ENCODE measurements at places on chromosomes 1 and 21.

DNA sequence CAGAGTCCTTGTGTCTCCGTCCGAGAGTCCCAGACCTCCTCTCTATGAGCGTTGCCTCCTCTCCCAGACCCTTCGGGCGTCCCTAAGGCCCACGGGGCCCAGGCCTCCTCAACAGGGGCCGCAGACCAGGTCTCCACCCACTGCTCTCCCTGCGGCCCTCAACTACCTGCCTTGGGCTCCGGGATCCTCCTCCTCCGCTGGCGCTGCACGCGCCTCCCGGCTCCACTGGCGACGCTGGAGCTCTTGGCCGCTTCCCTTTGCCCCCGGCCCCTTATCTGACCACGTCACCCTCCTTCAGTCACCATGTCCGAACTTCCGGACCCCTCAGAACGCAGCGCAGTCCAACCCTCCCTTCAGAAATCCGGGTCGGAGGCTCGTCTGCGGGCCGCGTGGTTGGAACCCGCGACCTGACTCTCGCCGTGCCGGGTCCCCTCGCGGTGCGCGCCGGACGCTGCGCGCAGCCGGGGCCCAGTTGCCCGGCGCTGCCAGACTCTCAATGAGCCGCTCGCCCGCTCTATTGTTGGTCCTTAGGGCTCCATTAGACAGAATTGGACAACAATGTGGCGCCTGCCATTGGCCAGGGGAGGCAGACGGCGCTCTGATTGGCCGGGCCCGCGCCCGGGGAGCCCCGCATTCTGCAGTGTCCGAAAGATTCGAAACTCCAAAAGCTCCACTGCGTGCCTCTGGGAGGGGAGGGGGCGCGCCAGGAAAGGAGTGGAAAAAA lies at the start of gene DMRTA2:
Gene DMRTA2 (minus strand): TSS at position 498 of the 724 bp plus-strand sequence. CDS start 1,907 bp downstream, outside the sequence.
- no peak for DNase-seq

DNA sequence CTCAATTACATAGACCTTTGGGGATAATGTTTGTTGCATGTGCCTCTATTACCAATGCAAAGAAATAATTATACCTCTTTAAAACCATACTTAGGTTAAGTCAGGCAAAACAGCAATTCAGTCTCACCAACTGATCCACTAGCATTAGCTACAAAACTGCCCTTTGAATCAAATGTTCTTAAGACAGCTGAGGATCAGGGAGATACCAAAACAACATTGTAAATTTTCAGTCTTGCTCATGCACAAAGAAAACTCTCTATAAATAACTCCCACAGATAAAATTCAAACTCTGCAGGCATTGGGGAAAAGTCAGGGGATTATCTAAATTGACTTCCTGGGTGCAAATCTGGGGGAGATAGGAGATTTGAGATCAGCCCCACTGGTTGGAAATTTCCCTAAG lies 100.9 kb upstream of the DPT start:
- DNase-seq: no peak

DNA sequence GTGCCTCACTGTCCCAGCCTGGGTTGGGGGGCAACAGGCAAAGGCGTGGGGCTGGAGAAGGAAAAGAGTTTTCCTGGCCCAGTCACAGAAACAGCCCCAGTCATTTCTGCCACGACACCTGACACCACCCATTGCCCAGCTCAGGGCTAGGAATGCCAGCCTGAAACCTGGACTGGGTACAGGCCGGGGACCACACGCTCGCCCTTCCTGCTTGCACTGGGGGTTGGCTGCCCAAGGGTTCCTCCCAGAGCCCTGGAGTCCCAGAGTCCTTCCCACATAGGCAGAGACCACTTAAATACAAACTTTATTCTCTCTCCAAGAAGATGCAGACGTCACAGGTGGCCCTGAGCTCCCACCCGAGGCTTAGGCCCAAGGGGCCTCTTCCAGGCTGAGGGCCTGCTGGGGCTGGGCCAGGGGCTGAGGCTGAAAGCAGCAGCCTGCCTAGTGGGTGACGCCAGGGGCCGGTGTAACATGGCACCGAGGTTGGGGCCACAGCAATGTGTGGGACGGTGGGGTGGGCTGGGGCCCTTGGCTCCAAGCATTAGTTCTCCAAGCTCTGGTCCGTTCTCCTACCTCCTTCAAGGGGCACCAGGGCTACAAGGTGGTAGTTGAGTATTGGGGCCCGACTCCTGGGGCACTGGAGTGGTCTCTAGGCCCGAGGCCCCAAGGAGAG lies 1.6 kb downstream of the TMEM52 start:
- DNase-seq: no peak

DNA sequence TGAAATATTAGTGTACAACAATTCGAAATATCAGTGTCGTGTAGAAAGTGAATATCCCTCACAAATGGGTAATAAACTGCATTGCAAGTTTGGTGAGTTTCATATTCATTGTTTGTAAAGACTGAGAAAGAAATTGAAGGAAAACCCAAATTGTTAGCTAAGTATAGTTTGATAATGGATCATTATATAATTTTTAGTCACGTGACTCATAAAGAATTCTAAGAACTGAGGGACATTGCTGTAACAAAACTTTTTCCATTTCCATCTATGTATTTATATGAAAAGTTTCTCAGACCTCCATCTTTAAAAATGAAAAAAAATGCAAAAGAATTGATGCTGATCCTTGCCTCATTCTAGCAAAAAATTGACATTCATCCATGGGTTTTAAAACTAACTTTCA lies 36.0 kb upstream of the SGIP1 start:
- no peak for DNase-seq

DNA sequence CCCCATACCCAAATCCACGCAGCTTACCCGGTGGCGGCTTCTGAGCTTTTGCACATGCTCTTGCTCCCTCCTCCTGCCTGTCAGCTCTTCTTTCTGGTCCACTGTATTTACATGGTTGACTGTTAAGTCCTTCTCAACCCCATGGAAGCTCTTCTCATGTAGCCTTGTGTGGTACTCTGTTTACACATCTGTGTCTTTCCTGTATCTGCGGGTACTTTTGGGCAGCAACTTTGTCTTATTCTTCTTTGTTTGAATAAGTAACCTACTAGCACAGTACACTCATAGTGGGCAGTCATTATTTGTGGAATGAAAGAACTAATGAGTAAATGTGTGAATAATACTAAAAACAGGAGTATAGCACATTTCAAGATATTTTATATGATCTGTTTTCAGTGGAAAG lies 88.5 kb upstream of the GPR88 start:
- no peak for DNase-seq

DNA sequence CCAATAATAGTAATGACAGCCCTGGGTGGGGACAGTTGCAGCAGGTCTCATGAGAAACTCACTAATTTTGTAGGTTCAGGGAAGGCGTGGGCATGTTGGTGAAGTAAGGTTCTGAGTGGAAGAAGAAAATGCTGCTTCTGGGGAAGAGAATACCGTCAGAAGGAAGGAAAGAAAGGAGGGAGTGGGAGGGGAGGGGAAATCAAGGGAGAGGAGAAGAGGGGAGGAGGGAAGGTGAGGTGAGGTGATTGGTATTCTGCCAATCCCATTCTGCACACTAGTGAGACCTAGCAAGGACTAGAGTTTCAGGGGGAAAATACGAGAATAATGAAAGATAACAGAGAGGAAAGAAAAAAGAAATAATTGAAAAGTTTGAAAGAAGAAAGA lies 32.4 kb upstream of the MGST3 start:
- DNase-seq: no peak

GRCh38 chr1:29784276-29785136 lies 548.2 kb downstream of the PTPRU start:
- no peak for DNase-seq

- no peak for DNase-seq
Observed at GRCh38 chr1:11333631-11334030, 60.6 kb downstream of the UBIAD1 start.

DNA sequence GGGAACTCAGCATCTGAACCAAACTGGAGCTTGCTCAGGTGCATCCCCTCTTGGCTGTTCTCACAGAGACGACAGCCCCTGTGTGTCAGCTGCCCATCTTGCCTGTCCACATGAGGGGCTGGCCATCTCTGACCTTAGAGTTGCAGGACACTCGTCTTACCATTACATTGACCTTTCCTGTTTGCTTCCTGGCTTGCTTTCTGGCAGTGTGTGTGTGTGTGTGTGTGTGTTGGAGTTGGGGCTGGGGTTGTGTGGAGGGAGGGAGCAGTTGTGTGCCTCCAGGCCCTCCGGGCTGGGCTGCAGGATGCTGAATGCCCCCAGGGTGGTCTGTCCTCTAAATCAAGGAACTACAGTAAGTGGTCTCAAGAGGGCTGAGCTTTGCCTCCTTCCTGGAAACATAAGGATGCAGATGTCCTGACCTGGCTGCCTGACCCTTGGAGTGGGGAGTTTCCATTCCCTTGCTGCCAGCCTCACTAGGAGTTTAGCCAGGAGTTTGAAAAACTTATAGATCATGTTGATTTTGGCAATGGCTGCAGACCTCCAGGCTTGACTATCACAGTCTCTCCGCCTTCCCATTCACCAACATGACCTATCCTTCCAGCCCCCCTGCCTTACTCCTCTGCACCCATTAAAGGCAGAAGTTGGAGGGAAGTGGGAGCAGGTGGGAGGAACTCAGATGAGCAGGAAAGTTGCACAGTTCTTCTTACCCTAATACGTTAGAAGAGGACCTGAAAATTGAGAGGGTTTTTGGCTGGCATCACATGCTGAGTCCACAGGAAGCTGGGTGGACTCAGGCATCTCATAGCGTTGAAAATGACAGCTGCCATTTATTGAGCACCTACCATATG lies 19.0 kb downstream of the RASSF5 start:
- DNase-seq: no peak

DNA sequence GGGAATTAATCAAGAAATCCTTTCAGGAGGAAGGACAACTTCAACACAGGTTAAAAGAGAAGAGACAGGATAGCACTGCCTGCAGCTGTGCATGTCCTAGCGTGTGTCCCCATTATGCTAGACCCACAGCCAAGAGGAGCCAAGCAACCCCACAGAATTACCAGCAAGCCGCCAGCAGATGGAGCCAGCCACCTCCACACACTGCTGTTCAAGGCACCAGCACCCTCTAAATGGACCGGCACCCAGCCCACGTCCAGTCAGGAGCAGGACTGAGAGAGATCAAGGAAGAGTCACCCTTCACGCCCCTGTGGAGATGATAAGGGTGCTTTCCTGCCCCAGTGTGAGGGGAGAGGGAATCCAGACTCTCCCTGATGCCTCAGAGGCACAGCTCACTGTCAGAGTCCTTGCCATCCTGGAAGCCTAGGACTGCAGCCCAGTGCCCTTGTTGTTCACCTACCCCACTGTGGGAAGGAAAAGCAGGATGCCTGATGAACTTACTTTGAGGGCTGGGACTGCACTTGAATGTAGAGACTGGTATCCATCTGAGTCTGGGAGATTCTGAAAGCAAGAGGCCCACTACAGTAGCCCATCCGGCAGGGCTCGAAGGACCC lies 37.1 kb upstream of the CTTNBP2NL start:
- no peak for DNase-seq

GRCh38 chr1:183810121-183810520 lies 5.2 kb downstream of the RGL1 start:
- DNase-seq: no peak

GRCh38 chr1:161017756-161018630 lies 3.0 kb downstream of the F11R start:
- no peak for DNase-seq

DNA sequence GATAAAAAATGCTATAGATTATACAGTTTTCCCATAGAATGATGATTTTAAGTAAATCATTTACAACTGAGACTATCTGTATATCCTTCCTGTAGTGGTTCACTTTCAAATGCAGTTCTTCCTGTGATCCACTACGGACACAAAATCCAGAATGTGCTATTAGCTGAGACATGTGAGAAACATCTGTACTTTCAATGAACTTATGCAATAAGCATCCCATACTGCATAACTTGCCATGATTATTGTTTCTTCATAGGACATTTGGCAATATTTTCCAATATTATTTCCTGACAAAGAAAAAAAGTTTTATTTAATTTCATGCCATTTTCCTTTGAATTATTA lies 83.5 kb upstream of the PRDX6 start:
- no peak for DNase-seq

GRCh38 chr1:66300972-66301451 lies 232.9 kb upstream of the SGIP1 start:
- no peak for DNase-seq

GRCh38 chr1:3663999-3664699 lies 11.8 kb downstream of the TP73 start:
- DNase-seq: no peak

DNA sequence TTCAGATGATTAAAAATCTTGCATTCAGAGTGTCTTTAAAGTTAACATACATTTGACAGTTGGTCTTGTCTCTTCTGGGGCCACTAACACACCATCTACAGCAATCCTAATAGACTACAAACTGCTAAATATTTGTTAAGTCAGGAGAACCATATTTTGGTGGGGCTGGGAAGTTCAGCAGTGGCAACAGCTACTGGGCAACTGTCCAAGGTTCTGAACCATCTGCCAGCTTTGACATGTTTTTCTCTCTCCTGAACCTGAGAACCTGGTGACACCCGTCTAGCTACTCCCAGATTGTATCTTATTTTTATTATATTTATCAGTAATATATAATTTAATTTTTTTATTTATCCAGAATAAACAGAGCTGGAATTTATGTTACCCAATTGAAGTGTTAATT lies 199.0 kb upstream of the DPYD start:
- DNase-seq: no peak

- no peak for DNase-seq
Observed at GRCh38 chr1:55155522-55155921, 59.6 kb downstream of the USP24 start.

GRCh38 chr1:162329826-162330225 lies 46.8 kb downstream of the SPATA46 start:
- no peak for DNase-seq

GRCh38 chr1:223609977-223610376 lies 55.5 kb downstream of the CAPN8 start:
- DNase-seq: no peak

DNA sequence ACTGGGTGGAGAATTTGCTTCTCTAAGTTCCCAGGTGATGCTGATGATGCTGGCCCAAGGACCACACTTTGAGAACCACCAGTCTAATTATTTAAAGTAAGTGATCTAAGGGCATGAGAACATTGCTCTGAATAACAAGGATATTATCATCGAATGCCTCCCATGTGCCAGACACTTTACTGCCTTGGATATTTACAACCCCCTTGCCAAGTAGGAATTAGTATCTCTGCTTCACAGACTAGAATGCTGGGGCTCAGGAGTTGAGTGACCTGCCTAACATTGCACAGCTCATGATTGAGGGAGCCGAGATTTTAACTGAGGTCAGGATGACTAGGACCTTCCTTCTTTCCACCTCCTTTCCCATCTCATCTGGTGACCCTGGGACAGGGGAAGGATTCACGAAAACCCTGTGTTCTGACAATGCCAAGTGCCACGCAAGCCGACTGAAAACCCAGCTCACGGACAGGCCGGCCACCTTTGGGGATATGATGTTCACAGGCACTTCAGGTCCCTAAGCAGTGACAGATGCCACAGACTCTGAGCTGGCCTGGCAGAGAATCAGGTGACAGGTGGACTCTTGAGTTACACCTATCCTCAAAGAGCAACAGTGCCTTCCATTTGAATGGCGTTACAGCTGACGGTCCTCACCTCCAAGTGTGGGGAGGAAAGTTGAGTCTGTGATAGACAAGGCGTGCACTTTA lies 230.7 kb downstream of the TOMM20 start:
- DNase-seq: no peak

All from stimulated activated CD4-positive, alpha-beta T cell treated with anti-CD3 and anti-CD28 coated beads, Interleukin-2, amount 100 ng/mL, for 4 hours (primary cell).